ENCODE measurements at places on chromosomes 16 and 17. TPM values are rescaled to one million over a fixed set of nuclear protein-coding genes. Genes with fewer than 3 reads are reported as not detected.

- no peak for DNase-seq
Observed at GRCh38 chr16:76654088-76654820, 377.1 kb downstream of the CNTNAP4 start.

DNA sequence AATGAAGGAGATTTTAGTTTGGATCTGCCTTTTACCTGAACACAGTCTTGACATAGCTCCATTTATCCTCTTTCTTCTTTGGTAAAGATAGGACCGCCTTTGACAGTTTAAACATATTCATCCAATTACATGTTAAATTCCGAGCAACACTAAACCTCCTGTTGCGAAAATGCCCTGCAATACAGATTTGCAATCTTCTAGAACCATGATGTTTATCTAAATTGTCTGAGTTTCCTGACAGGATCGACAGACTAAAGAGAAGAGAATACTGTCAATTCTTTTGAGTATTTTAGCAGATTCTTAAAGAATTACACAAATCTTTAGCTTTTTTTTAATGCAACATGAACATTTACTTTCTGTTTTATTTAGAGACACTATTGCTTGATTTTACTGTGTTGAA lies 1145.5 kb downstream of the CDH11 start:
- no peak for DNase-seq

DNA sequence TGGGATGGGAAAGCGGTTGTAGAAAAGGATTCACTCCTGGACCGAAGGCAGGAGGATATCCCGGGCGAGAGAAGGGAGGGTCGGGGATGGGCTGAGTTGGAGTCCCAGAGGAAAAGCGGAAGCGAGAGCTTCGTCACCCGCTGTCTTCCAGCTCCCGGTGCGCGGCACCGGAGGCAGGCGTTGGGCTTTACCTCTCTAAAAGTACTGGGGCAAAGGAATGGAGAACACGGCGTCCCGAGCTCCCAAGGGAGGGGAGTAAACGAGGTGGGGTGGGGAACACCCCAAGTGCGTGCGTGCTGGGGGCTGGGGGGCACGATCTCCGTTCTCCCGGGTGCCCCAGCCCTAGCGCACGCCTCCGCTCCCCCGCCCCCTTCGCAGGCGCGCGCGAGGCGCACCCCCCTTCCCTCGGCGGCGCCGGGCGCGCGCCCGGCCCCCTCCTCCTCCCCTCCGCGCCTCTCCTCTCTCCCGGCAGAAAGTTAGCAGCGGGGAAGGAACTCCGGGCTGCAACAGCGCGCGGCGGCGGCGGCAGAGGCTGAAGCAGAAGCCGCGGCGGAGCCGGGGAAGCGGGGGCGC lies at the start of gene HS3ST4:
TSS of gene HS3ST4 (plus strand) at position 441 of the 573 bp plus-strand sequence.
- DNase-seq, result no peak

DNA sequence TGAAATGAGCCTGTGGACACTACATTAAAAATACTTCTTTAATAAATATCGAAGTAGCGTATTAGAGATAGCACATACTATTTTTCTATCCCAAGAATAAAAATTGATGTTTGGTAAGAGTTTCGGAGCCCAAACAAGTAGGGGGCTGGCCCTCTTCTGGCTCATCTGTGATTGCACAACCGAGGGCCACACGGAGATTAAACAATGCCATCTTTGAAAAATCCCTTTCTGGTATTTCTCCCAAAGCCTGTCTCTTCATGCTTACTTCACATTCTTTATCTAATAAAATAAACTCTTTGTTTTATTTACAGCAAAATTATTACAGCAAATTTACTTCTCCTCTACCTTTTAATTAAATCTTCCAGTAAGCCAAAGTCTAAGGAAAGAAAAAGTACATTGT lies 9.6 kb upstream of the MYH11 start:
- no peak for DNase-seq

DNA sequence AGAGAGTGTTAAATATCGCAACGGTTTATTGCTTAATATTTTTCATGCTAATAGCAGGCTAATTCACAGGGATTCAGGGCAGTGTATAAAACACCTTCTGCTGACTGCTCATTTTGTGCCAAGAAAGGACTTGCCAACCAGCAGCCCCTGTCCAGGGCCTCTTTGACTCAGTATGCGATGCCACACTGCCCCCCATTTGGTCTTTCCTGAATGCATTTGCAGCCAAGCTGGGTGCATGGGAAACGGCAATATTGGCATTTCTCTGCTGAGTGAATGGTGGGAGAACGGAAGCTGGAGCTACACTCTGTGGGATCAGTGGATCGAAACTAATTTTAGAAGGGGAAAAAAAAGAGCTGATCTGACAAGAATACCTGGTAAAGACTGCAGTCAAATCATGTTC lies 152.9 kb upstream of the C16orf82 start:
- DNase-seq, result no peak

GRCh38 chr16:3609895-3610697 lies 1.3 kb downstream of the SLX4 start:
- DNase-seq, result no peak

DNA sequence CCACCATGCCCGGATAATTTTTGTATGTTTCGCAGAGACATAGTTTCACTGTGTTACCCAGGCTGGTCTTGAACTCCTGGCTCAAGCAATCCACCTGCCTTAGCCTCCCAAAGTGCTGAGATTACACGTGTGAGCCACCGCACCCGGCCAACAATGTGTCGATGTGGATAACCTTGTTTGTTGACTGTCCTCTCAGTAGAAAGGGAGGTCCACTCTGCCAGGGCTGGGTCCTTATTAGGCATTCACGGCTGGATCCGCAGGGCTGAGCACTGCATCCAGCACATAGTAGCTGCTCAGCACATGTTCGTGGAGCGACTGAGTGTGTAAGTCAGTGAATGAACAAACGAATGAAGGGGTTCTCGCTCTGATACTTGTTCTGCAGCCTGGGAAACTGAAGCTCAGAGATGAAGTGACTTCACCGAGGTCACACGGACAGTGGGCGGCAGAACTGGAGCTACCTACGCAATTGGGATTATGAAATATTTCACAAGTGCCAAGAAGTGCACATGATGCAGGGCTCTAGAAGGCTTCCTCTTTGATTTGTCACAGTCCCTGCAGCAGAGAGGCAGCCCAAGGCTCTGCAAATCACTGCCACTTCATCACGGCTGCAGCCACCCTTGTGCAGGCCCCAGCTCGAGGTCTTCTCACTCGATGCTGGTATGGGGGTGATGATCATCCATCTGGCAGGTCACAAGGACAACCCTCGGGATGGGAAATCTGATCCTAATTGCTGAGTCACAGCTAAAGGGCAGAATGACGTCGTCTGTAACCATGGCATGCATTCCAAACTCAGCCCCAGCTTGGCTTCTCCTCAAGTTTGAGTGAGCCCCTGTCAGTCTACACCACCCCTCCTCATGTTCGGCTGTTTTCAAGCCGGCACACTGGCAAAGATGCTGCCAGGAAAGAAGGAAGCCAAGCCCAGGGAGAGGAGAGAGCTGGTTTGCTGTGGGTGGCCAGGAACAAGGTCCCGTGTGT lies 28.0 kb upstream of the SNN start:
- peak; percentile 96 for DNase-seq

DNA sequence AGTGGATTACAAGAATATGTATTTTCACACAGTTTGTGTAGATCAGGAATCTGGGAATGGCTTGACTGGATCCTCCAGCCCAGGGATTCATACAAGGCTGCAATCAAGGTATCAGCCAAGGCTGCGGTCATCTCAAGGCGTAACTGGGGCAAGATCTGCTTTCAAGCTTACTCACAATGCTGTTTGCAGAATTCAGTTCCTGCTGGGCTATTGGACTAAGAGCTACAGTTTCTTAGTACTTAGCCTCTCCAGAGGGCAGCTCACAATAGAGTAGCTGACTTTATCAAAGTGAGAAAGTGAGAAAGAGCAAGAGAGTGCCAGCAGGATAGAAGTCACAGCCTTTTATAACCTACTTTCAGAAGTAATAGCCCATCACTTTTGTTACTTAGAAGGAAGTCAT lies 211.0 kb downstream of the MAP2K6 start:
- DNase-seq, result no peak

DNA sequence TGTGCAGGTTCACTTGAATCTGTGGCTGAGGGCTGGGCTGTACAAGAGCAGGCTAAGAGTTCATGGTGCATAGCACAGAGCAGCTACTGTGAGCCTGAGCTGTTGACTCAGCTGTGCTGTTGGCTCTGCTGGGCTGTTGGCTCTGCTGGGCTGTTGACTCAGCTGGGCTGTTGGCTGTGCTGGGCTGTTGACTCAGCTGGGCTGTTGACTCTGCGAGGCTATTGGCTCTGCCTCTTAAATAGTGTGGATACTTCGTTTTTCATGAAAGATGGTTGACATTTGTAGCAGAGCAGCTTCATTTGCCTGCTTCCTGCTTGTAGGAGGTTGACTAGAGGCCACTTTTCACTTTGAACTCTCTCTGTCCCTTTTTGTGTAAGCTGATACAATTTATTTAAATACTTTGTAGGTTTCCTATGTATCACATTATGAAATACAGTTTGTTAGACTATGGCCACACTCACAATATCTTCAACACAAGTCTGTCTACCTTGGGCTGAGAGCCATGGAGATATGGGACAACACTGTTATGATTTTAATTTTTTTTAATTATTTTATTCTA lies 40.3 kb upstream of the CCNF start:
- DNase-seq, result peak; percentile 37

DNA sequence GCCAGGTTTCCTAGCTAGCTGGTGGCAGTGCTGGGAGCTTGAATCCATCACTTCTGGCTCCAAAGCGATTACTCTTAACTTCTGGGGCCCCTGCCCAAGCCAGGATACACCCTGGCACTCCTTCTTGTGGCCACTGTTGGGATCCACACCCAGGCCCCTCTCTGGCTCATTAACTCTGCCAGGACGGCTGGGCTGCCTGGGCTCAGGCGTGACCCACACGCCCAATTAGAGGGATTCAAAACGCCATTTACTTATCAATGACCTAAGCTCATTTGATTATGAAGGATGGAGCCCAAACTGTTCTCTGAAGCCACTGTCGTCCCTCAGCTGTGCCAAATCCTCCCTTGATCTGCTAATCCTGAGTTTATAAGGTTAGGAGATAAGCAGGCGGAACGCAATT lies 79.7 kb upstream of the BRD7 start:
- DNase-seq, result no peak

DNA sequence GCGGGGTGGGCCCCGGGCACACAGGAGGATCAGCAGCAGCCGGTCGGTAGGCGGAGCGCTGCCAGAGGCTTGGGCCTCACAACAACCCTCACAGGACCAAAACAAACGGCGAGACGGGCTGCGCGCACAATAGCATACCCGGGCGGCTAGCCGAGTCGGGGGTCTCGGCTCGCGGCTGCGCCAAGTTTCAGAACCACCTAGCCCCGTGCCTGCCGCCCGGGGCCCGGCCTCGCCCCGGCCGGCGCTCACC lies 732 bp downstream of the ULK2 start:
- DNase-seq, result peak; percentile 30

DNA sequence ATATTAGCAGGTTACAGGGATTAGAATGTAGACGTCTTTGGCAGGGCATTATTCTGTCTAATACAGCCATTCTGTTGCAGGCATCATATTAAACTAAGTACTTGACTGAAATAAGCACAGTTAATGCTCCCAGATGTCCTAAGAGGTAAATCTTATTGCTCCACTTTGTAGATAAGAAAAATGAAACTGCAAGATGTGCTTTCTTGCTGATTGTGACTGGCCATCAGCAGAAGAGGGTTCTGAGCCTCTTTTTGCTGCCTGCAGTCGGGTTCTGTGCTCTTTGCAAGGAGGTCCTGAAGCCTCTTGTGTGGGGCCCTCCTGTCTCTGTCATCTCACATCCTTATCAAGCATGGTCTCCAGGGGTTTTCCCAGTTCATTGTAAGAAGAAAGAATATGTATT lies 167.1 kb downstream of the KCNJ2 start:
- DNase-seq, result no peak

DNA sequence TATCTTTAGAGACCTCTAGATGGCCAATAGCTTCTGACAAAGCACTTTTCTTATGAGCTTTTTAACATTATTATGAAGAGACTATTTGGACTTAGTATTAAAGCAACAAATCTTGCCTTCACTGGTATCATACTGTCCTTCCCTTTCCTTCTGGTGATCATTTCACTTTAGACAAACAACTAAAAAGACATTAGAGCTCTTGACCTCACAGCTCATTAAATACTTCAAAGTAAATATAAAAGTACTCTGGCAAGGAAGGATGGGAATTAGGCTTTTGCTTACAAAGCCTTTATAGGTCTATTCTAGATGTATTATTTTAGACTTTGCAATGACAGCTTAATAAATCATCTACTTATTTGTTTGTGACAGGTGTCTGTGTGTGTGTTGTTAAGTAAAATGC lies 11.1 kb downstream of the STXBP4 start:
- DNase-seq, result no peak

DNA sequence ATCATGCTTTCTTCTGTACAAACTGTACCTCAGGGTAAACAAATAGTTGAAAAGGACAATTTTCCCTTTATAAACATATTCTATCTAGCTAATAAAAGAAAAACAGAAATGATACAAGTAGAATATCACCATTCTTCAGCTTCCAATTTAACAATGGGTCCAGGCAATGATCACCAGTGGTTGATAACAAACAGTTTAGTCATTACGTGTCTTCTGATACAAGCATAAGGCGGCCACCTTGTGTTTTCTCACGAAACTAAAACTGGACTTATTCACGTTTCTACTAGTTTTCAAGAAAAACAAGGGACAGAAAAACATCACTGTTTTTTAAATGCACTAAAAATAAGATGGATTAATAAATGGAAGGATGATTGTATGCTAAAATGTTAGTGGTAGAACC lies 58.3 kb downstream of the STH start:
- DNase-seq, result no peak

- DNase-seq, result no peak
Observed at GRCh38 chr16:83206426-83206825, 579.7 kb downstream of the CDH13 start.

- no peak for DNase-seq
Observed at GRCh38 chr17:76174037-76174436, 33.0 kb upstream of the FOXJ1 start.

DNA sequence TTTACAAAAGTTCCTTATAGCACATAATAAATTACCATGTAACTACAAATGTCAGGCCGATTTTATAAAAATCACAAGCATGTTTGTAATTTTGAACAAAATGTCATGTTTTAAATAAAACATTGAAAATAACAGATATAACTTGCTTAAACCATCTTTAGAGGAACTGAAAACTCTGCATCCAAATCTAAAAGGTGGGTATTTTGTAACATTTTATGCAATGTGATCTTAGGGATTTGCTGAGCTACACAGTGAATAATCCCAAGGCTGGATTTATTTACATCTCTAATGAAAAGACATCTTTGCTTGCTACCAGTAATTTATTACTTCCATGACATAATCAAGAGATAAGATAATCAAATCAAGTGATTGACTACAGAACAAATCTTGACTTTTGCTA lies 47.5 kb downstream of the N4BP1 start:
- DNase-seq, result no peak

Gene TP53TG3E
- polyA plus RNA-seq, result not detected

Gene BEAN1
- polyA plus RNA-seq, result 0.04 TPM

Gene C16orf89
- polyA plus RNA-seq, result not detected

Gene KRT20
- not detected for polyA plus RNA-seq

Gene LITAFD
- polyA plus RNA-seq, result not detected

Gene KRTAP2-1
- polyA plus RNA-seq, result not detected

Gene BCO1
- not detected for polyA plus RNA-seq

Gene TGFB1I1
- polyA plus RNA-seq, result 34.6 TPM

Gene ACE
- polyA plus RNA-seq, result 0.04 TPM

Gene NGFR
- 0.83 TPM for polyA plus RNA-seq

Gene WDR81
- 10.3 TPM for polyA plus RNA-seq

Gene TBC1D3G
- not detected for polyA plus RNA-seq

Gene TMEM235
- polyA plus RNA-seq, result not detected

Gene ZG16
- polyA plus RNA-seq, result 0.02 TPM

Gene TMC5
- 0.18 TPM for polyA plus RNA-seq

All from foreskin keratinocyte (primary cell).